Foreskin keratinocyte (primary cell): ENCODE measurements at places on chromosomes 7 and 10. TPM values are rescaled to one million over a fixed set of nuclear protein-coding genes. Genes with fewer than 3 reads are reported as not detected.

The SPOCK2 gene
- 0.14 and 0.27 TPM in 2 replicates for total RNA-seq

DNA sequence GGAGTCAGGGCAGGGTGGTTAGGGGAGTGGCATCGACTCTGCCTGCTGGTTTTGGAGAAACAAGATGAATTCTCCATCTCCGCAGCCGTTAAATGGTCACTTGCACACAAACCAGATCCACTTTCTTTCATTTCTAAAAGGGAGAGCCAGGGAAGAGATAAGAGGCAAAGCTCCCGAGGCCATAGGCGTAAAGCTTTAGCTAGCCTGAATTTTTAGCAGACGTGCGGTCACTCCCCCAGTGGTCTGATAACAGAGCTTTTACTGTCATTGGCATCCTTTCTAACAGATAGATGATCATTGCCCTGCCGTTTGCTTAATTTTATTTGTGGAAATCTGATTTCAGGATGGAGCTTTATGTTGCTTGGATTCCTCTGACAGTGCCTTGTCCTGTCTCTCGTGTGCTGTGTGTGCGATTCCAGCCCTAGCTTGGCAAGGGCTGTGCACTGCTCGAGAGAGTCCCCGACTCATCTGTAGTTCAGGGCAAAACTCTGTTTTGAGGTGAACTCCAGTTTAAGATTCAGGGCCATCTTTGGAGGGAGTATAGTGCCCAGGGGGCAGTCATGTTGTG lies 62.5 kb downstream of the GATA3 start:
- DNase-seq, result no peak

The RAB11FIP2 gene
- total RNA-seq, result 9.3 and 9.9 TPM in 2 replicates

The HOXA3 gene
- total RNA-seq, result 1.2 and 2.1 TPM in 2 replicates

DNA sequence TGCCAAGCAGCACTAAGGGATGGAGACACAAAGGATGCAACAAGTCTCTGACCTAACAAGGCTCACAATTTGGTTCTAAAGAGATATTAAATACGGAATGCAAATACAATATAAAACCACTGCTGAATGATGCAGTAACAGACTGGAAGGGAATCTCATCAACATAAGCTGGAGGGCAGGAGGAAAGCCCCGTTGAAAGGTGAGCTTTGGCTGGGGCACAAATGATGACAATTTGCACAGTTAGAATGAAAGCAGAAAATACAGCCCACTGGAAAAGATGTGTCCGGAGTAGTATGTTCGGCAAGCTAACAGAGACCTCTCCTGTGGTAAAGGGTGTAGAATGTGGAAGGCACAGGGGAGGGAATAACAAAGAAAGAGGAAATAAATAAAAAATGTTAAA lies 26.1 kb downstream of the PAXIP1 start:
- DNase-seq, result no peak

The CFTR gene
- not detected in 2 replicates for total RNA-seq

DNA sequence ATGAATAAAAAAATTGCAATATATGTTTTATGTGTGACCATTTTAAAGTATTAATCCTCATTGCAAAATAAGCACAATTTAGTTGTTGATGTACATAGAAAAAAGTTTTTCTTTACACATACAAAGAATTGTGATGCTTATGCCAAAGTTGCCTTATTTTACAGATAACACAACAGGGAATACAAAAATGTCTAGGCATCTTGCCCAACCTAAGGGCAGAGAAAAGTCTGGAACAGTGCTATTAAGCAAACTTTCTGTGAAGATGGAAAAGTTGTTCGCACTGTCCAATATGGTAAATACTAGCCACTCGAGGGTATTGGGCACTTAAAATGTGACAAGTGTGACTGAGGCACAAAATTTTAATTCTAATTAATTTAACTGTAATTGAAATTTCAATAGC lies 190.2 kb upstream of the HGF start:
- DNase-seq, result no peak

GRCh38 chr10:66719483-66719882 lies 206.4 kb upstream of the LRRTM3 start:
- DNase-seq, result peak; percentile 70

DNA sequence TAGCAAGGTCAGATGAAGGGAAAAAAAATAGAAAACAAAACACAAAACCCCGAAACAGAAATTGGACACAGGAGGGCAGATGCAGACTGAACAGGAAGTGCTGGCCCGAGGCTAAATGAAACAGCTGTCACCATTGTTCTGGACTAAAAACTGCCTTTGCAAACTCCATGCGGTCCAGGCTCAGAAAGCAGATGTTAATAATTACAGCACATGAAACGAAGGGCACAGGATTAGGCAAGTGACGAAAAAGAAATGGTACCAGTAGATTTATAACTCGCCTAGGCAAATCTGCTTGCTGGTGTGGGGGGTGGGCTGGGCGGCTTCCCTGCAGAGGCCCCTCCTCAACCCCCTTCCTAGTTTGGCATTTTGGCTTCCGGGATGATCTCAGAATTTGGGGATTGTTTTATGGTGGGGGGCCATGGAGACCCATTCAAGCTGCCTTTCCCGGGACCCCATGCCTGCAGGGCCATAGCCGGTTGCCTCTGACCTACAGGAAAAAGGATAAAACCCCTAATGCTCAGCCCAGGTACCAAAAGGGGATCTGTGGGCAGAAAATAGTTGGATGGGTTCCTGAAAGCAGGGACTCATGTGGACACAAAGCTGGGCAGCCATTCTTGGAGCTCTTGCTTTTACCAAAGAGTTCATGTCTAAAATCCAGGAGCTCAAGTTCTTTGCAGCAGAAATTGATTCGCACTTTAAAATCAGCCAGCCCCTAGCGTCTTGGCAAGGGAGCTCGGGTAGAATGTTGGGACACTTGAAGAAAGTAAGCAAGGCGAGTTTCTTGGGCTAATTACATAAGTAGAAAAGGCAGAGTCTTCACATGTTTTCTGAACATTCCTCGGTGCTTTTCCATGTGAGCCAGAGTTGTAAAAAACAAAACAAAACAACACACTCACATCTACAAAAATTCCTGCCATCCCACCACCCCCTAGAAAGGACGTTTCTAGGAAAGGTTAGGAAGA lies 39.0 kb upstream of the EMX2 start:
- no peak for DNase-seq

DNA sequence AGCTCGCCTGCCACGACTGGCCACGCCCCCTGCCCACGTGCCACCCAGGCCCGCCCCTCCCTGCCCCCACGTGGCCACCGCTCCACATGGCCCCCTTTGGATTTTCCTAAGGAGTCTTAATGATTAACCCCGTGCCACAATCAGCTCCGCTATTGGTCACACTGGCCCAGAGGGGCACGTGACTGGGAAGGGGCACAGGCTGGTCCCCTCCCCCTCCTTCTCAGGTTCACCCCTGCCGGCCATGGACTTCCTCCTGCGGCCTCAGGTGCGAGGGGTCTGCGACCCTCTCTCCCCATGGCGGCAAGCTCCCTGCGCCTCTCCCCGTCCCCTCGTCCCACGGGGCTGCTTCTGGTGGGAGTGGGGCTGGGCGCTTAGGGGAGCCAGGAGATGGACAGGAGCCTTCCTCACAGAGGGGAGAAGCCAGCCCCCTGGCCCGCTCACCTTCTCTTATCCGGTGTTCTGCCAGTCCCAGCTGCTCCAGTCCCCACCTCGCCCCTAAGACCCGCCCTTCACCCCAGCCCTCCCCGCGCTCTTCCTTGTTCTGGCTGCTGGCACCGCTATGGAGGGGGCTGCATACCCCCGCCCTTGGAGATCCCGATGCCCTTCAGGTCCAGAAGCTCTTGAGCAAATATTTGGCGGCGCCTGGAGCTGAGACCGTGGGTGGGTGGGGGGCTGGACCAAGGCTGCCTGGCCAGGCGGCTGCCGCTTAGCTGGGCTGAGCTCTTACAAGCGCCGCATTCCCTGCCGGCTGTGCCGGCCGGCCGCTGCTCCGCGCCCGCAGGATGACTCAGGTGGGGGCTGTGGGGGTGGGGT lies 3.2 kb downstream of the SLC4A2 start:
- no peak for DNase-seq

The CYP2E1 gene
- 0.18 and 0.27 TPM in 2 replicates for total RNA-seq

DNA sequence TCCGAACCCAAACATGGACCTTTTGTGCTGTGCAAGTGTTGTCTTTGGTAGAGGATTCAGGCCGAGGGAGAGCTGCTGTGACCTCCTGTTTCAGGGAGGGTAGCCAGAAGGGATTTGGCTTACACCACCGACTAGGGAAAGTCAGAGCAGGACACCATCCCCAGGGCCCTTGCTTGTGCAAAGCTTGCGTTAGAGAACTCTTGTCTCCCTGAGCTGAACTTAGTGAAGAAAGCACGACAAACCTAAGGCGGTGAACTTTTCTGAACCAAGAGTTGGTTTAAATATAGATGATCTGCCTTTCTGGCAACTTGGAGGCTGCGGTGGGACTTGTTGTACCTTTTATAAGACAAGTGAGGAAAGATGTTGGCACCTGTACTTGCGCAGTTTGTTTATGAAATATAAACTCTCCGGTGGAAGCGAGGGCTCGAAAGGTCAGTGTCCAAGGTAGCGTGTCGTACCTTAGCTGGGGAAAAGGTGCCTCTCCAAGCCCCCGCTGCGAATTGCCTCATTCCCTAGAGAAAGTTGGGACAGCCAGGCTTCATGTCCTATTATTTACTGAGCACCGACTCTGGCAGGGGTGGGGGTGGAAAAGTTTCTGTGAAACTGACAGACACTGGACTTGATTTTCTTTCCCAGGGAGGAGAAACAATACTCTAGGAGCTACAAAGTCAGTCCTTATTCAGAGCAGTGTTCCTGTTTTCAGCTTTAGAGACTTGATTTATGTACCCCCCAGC lies 31.6 kb downstream of the WBP1L start:
- no peak for DNase-seq

DNA sequence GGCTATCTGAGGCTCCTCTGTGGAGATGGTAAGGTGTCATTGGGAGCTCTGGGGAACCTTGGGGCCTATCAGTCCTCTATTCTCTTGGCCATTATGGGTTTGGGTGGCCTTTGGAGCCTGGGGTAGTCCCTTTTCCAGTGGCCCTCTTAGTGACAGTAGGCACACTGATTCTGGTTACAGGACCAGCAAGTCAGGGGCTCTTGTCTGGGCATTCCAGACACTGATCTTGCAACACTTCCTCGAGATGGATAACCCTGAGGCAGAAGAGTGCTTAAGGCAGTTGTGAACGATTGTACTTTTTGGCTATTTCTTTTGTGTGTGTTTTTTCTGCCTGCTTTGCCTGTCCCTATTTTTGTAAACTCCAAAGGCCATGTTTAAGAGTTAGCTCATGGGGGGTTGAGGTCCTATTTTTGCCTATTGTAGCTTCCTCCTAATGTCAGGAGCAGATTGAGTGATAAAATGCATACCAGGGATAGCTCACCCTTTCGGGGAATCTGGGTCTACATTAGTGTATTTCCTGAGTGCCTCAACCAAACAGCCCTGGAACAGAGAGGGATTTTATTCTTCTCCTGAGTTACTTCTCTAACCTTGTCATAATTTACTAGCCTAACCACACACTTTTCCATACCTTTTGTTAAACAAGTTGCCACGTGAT lies 61.2 kb downstream of the PRKAR2B start:
- no peak for DNase-seq

GRCh38 chr10:6221971-6222751 lies 19.4 kb downstream of the PFKFB3 start:
- DNase-seq, result peak; percentile 66

The VWDE gene
- total RNA-seq, result 1.0 and 2.9 TPM in 2 replicates

The LAMTOR4 gene
- 121 and 131 TPM in 2 replicates for total RNA-seq

DNA sequence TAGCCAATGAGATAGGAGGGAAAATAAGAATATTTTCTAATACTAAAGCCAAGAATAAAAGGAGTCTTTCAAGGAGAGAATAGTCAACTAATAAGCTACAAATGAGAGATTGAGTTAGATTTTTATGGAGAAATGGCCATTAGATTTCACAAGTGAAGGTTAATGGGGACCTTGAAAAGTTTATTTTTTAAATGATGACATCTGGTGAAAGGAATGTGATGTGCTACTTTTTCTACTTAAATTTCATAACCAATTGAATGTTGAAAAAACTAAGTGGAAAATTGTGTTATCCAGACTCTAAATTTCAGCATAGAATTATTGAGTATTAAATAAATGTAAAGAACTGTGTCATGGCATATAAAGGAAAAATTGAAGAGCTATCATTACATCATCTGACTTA lies 125.7 kb downstream of the TSPAN12 start:
- DNase-seq, result no peak

The FAM204A gene
- 76.5 and 84.3 TPM in 2 replicates for total RNA-seq

The MRPS24 gene
- 136 and 147 TPM in 2 replicates for total RNA-seq

GRCh38 chr10:75677541-75677940 lies 246.1 kb downstream of the LRMDA start:
- no peak for DNase-seq

DNA sequence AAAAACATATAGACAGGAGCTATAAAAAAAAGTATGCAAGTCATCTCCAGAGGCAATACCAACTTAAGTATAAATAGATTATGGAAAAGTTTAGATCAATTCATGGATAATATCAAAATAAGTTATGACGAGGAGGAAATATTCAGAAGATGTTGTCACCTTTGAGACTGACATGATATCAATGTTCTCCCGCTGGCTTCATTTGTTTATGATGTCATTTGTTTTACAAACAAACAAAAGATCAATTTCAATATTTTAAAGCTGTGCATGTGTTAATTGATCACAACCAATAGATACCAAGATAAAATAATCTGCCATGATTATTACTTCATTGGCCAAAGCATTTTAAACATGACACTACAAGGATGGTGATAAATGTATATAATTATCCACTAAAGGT lies 43.5 kb downstream of the SLC16A12 start:
- no peak for DNase-seq

The PKD2L1 gene
- not detected in 2 replicates for total RNA-seq

The ECD gene
- total RNA-seq, result 24.2 and 25.0 TPM in 2 replicates

DNA sequence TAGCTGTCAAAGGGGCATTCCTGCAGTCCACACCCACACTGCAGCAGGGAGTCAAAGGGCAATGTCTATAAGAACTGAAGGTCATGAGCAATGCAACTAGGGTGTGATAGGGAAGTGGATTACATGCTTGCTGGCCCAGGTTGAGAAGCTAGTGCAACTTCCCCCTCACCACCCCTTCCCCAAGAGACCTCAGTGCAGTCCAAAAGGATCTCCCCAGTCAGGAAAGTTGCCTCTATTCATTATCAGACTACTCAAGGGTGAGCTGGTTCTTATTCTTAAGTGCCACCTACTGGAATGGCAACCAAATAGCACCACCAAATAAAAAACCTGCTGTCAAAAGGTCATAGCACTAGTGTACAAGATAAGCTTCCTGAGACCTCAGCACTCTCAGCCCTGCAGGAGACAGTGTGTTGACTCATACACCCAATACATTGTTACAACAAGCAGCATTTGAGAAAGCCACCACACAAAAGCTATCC lies 28.2 kb downstream of the MTERF1 start:
- peak; percentile 90 for DNase-seq

DNA sequence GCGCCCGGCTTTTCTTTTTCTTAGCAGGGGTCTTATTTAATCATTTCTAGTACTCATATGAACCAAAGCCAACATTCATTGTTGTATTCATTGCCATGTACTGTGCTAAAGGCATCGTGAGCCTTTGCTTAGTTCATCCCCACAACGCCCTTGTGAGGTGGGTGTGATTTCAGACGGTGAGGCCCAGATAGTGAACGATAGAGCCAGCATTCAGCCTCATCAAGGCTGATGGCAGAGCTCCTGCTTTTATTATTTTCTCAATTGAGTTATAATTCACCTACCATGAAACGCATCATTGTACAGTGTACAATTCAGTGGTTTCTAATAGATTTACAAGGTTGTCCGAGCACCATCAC lies 50.1 kb downstream of the HK1 start:
- no peak for DNase-seq

- DNase-seq, result peak; percentile 1
Observed at GRCh38 chr7:141158561-141158960, 84.7 kb downstream of the TMEM178B start.

- no peak for DNase-seq
Observed at GRCh38 chr7:100120733-100121036, 1.3 kb downstream of the CNPY4 start.

GRCh38 chr10:789831-790701 lies 100.6 kb upstream of the DIP2C start:
- DNase-seq, result no peak
